Omental fat pad (tissue), 4 donors: ENCODE measurements at places on chromosomes 7 and 10. TPM values are rescaled to one million over a fixed set of nuclear protein-coding genes. Genes with fewer than 3 reads are reported as not detected.

The GJD4 gene
- total RNA-seq: not detected

The SPDYE5 gene
- not detected for total RNA-seq

The VAX1 gene
- not detected for total RNA-seq

The PRLHR gene
- total RNA-seq: not detected

The GSDME gene
- 14.8 TPM for total RNA-seq

The CYP3A7 gene
- 0.60 TPM for total RNA-seq

- no peak for DNase-seq
Observed at GRCh38 chr10:92316610-92317009, 25.6 kb downstream of the MARCHF5 start.

- DNase-seq: peak; percentile 49
Observed at GRCh38 chr7:47474937-47475879, 106.7 kb downstream of the TNS3 start.

DNA sequence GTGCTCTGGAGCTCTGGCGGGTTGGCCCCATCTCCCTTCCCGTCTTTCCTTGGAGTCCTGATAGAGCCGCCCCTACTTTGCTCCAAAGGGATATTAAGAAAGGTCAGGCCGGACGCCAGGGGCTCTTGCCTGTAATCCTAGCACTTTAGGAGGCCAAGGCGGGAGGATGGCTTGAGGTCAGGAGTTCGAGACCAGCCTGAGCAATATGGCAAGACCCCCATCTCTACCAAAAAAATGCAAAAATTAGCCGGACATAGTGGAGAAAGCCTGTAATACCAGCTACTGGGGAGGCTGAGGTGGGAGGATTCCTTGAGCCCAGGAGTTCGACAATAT, 313 bp upstream of the MLXIPL start:
- no peak for DNase-seq

GRCh38 chr7:38709123-38709522, 78.0 kb upstream of the AMPH start:
- no peak for DNase-seq

DNA sequence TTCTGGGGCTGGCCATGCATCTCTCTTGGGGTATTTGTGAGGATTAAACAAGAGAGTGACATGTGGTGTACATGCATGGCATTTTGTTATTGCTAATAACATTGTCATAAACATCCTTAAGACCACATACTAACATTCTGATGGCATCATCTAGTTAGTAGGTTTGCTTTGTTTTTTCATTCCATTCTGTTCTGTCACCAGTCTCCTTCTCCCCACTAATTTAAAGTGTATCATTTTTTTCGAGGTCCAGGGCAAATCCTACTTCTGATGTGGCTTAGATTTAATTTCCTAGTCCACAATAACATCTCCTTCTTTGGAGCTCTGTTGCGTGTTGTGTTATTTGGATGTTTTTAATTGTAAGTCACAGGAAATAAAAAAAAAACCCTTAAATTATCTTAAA, 248.1 kb downstream of the LRMDA start:
- no peak for DNase-seq

DNA sequence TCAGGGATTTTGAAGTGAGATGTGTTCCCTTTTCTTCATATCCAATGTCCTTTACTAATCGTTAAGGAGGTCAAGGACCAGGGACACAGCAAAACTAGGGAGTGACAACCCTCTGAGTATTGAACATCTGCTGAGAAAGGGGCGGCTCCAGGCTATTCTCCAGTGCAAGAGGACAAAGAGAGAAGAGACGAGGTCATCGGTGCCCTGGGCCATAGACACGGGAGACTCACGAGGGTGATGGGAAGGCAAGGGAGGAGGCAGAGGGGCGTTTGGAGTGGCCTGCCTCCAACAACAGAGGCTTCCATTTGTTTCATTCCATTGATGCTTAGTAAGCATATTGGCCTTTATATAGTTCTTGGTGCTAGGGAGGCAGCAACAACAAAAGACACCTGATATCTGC, 268.4 kb downstream of the CXCL12 start:
- no peak for DNase-seq

GRCh38 chr7:121045090-121045489, 56.6 kb downstream of the CPED1 start:
- no peak for DNase-seq
